ENCODE measurements at places on chromosomes 11 and 22.

- no peak for DNase-seq
Observed at GRCh38 chr11:56988614-56989013, at the start of gene OR5AK2. TSS of gene OR5AK2 (plus strand) at chr11:56988914. CDS start at chr11:56988914, 0 bp downstream.

DNA sequence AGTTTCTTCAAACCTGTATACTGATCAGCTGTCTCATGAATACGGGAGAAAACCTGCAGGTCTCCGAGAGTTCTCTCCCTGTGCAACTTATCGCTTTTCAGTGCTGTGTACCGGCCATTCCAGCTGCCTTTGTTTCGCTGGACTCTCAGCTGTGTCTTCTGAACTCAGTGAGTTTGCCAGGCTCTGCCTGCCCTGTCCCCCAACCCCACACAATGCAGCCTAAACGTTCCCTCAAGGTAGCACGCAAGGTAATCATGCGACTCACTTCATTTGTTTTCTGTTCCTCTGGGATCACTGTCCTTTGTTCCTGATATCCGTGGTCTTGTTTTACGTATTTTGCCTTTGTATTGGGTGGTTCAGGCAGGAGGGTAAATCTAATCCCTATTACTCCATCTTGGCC is 13.5 kb downstream of the RBM7 start:
- DNase-seq = no peak

GRCh38 chr11:10490398-10491241 is 35.6 kb downstream of the AMPD3 start:
- DNase-seq = no peak

GRCh38 chr11:115345840-115346239 is 158.4 kb downstream of the CADM1 start:
- no peak for DNase-seq

- DNase-seq = no peak
Observed at GRCh38 chr22:35126993-35127392, 61.0 kb downstream of the ISX start.

GRCh38 chr11:35523861-35524260 is 1.6 kb downstream of the PAMR1 start:
- DNase-seq = no peak

DNA sequence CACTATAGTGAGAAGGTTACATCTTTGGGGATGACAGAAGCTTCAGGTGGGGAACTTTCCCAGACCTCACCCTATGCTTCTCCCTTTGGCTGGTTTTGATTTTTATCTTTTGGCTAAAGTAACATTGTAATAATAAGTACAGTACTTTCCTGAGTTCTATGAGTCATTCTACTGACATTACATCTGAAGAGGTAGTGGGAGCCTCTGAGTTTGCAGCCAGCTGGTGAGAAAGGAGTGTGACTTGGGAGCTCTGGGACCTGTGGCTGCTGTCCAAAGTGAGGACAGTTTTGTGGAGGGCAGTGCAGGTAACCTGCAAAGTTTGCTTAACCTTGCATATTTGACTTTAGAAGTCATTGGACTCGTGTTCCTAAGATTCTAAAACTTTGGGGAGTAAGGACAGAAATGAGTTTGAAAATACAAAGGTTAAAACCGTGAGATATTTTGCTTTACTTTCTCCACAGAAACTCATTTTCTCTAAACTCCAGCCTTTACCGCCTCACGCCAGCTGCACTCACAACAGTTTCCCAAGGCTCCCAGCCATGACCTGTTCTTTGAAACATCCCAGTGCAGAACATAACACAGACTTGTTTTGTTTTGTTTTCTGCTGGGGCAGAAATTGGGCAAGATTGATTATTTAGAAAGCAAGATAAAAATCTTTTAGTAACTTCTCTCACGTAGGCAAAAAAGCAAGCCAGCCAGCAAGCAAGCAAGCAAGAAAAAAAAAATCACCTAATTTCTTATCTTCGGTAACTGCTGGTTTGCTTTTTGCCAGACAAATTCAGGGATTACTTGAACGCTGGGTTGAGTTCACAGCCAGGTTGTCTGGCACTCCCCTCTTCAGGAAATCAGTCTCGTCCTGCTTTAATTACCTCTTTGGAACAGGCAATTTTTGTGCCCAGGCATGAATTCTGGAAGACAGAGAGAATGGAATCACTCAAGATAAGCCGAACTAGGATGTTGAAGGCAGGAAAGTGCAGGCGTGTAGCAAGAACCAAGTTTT is 478.3 kb upstream of the ISX start:
- DNase-seq = no peak

DNA sequence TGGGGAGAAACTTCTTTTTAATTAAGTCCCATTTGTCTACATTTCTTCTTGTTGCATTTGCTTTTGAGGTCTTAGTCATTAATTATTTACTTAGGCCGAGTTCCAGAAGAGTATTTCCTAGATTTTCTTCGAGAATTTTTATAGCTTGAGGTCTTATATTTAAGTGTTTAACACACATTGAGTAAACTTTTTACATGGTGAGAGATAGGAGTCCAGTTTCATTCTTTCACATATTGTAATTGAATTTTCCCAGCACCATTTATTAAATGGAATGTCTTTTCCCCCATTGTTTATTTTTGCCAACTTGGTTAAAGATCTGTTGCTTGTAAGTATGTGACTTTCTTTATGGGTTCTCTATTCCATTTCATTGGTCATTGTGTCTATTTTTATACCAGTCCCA is 1344.0 kb upstream of the RAG2 start:
- no peak for DNase-seq

DNA sequence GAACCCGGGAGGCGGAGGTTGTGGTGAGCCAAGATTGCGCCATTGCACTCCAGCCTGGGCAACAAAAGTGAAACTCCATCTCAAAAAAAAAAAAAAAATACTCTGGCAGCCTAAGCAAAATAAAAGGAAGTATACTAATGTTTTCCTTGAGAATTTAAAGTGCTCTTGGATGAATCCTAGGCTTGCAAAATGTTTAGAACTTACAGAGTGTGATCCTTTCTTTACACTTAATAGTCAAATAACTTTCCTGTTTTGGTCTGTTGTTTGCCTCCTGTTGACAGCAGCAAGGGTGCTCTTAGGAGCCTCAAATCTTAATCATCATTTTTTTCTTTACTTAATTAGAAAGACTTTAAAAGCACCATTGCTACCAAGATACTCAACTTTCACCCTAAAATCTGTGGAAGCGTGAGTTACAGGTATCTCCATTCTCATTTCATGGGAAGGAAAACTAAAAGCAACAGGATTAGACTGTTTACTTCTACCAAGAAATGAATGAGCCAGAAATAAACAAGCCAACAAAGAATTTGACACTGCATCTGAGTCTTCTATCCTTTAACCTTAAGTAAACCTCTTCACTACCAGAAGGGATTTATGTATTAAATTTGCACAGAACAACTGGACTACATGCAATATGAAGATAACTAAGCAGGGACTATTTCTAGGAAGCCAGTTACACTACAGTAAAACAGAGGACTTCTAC is 38.7 kb upstream of the CRTAM start:
- no peak for DNase-seq

DNA sequence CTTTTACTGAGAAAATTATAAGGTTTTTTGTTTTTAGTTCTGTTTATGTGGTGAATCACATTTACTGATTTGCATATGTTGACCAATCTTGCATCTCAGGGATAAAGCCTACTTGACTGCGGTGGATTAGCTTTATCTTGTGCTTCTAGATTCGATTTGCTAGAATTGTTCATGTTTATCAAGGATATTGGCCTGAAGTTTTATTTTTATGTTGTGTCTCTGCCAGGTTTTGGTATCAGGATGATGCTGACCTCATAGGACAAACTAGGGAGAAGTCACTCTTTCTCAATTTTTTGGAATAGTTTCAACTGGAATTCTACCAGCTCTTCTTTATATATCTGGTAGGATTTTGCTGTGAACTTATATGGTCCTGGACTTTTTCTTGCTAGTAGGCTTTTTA is 504.8 kb downstream of the ETS1 start:
- DNase-seq = no peak

- DNase-seq = no peak
Observed at GRCh38 chr11:58928107-58928499, 11.2 kb upstream of the GLYATL1 start.

DNA sequence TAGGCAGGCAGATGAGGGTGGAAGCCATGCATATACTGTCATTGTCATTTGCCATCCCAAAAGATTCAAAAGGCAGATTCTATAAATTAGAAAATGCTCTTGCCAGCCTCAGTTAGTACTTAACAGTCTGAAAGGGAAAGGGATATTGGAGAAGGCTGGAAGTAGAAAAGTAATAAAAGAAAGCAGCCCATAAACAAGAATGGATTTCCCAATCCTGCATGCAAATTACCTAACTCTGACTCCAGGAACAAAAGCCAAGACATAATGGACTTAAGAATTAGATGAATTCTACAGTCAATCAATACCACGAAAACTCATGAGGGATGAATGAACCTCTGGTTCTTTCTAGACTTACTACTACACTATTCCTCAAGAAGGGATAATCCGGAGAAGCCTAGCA is 5.9 kb downstream of the PAK1 start:
- DNase-seq = no peak

- DNase-seq = no peak
Observed at GRCh38 chr11:126658306-126659056, 303.0 kb downstream of the ST3GAL4 start.

DNA sequence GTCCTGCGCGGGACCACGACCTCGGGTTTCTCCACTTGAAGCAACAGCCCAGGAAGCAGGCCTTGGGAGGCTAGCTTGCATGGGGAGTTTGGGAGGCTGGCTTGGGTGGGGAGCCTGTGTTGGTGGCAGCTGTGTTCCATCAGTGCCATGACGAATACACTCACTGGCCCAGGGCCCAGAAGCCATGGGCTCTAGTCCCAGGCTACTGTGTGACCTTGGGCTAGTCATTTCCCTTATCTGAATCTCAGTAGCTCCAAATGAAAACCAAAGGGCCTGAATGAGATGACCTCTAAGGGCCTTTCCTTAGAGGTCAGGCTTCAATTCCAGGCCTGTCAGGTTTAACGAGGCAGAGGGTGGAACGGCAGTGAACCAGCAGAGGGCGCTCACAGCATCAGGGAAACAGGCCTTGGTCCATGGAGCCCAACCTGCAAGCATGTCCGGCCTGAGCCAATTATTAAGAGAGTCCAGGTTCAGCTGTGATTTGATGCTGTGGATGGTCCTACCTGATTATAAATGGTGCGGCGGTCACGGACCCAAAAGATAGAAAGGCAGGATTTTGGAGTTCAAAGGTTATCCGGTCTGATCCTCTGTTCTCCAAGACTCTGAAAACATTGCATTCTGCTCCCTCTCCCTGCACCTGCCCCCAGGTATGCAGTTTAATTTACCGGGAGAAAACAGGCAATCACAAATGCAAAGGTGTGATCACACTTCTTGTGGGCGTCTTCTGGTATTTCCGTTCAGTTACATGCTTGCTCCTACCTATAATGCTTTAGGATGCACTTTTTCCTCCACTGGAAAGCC is 15.9 kb downstream of the PTPN5 start:
- DNase-seq = peak; percentile 50

GRCh38 chr11:116976941-116977570 is 121.2 kb downstream of the SIK3 start:
- DNase-seq = no peak

DNA sequence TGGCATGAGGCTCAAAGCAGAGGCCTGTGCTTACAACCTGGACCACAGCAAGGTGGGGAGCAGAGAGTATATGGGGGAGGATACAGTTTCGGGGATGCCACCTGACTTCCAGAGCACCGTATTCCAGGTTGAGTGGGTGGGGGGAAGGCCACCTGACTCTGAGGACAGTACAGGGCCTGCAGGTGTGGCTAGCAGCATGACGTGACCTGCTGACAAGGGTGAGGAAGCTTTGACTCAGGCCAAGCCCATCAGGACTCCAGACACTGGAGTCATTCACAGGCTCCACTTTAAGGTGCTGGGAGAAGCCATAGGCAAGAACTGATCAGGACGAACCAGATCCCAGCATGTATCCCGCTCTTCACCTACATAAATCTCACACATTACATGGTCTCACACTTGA is 34.6 kb upstream of the CRTAM start:
- DNase-seq = no peak

DNA sequence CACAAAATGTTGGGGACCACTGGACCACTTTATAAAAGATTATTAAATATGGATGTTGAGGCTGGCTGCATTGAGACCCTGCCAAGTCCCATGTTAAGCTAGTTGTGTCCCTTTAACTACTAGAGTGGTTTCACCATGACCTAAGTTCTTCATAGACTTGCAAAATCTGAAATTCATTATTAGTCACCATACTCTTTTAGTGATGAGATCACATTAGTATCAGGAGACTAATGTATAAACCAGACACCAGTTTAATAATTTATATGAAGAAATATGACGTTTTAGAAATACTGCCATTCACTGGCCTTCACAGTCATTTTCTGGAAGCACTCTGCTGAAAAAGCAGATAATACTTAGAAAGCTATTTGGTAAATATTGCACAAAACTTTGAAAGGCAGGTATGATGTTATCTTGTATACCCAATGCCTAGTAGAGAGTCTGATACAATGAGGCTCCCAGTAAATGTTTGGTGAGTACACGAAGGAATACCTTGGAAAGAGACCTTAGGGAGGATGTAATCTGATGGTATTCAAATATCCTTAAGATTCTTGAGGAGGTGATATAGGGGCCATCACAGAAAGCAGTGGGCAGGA is 728.2 kb upstream of the ANO5 start:
- no peak for DNase-seq

DNA sequence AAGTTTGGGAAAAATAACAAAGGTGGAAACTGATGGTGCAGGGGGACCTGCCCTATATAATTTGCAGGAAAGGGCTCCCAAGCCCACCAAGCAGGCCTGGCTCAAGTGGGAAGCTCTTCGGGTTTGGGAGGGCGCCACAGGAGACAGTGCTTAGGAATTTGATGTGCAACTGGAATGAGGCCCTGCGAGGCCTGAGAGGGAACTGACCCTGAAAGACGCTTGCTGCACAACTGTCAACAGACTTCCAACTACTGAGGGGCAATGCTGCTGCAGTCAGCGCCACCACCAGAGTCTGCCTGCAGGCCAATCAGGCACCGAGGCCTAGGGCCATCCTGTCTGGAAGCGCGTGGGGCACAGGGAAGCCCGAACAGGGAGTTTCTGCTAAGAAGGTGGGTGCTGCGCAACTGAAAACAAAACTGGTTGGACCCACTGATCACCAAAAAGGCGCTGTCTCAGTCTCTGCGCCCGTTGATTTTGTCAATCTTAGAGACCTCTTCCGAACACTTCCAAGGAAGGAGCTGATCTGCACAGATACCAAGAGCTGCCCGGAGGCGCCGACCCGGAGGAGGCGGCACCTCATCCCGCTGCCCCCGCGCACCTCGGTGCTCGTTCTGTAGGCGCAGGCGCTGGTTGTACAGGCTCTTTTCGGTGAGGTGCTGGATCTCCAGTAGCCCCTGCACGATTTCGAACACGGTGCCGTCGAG is 667 bp downstream of the DGCR6L start:
- DNase-seq = no peak

DNA sequence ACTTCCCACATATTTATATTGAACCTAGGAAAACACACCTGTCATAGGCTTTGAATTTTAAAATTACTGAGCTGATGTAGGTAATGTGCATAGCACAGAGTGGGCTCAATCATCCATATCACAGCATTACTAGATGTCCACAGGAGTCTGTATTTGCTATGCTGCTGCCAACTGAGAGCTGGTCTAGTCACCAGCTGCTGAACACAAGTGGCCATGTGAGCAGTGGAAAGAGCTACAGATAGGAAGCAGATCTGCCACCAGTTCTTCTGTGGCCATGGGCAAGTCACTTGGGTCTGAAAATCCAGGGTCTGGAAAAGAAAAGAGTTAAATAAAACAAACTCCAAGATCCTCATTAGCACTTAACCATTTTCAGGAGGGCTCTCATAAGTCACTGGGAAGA is 91.8 kb downstream of the APIP start:
- no peak for DNase-seq

Data from activated CD4-positive, alpha-beta T cell treated with anti-CD3 and anti-CD28 coated beads for 4 hours (primary cell).